ENCODE measurements at places on chromosomes 6 and 20.

DNA sequence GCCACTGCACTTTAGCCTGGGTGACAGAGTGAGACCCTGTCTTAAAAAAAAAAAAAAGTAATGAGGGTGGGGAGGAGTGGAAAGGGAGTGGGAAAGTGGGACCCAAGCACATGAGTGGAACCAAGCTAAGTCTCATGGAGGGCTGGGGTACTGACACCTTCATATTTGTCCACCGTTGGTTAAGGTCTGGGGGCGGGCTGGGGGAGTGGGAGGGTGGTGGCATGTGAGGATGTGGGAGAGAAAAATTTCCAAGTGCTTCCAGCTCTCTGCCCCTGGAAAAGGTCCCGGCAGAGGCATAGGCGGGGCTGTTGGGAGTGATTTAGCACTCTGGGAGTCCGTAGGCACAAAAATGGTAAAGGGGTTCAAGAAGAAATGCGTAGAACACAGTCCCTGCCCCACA is 6.1 kb downstream of the PSORS1C2 start:
- DNase-seq = no peak

DNA sequence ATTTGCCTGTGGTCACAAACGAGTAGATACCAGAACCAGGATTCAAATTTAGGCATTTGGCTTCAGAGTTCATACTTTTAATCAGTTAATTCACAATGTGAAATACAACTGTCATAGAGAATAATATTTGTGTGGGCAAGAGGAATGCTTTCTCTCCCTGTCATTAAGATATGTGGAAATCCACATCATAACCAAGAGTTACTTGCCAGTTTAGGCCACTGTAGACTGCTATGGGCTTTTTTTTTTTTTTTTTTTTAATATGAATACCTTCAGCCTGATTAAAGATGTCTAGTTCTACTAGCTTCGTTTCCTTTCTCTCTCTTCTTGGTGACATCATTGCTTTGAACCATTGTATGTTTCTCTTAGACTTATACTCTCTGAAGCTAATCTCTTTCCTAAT is 244.9 kb downstream of the ZFAND3 start:
- DNase-seq = no peak

- DNase-seq = no peak
These were observed 171.1 kb upstream of the SNX9 start for GRCh38 chr6:157651731-157652490.

DNA sequence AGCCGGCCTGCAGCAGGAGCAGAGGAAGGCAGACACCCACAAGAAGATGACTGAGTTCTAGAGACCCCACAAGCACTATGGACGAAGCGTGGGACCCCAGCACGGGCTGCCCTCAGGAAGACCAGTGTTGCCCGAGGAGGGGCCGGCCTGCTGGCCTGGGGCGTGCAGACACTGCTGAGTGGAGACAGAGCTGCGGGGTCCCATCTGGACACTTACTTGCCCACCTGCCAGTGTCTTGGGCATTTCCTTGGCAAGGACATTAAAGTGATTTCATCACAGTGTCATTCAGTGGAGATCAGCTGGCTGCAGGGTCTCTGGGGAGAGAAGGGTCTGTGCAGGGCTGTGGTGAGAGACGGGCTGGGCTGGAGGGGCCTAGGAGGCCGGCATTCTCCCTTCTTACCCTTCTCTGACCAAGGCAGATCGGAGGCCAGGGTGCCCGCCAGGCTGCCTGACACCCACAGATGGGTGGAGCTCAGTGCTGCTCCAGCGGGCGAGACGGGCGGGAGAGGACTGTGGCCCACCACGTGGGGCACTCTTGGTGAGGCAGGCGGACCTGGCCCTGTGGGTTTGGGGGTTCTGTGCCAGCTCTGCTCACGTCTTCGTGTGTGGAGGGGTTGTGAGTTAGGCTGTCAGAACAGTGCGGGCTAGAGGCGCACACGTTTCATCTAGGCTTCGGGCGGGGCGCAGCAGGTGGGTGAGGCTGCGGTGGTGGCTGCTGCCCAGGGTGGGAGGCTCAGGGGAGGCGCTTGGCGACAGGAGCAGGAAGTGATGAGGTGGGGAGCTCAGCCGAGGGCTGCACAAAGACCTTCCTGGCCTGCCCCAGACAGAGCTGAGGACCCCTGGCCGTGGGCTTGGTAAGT is at the start of gene LIME1:
Gene LIME1 (plus strand): TSS at position 806 of the 860 bp plus-strand sequence. CDS start 886 bp downstream, outside the sequence.
- DNase-seq = no peak

DNA sequence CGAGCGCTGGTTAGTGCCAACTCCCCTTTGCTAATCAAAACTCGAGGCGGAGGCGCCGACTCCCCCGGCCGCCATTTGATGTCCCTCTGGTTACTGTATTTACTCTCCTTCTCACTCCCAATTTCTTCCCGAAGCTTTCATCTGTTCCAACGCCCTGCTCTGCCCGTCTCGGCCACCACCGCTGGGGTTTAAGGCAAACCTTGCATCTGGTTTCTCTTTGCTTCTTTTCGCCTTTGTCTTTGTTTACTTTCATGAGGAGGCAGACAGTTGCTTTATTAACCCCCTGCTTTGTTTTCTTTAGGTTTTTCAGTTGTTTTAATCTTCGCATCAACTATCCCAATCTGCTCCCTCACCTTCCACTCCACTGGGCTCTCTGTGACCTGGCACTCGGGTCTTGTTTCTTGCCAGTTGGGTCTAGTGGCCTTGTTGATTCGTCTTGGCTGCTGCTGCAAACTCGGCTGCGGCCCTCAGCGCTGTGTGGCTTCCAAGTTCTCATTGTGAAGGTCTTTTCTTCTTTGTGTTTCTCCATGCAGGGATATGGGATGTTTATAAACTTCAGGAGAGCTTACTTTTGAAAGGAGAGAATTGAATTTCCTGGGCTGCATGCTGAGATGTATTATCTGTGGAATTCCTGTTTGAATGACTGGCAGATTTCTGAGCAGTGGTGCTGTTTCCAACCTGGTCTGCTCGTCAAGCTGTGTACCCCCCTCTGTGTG is 155.1 kb downstream of the CDC5L start:
- no peak for DNase-seq

DNA sequence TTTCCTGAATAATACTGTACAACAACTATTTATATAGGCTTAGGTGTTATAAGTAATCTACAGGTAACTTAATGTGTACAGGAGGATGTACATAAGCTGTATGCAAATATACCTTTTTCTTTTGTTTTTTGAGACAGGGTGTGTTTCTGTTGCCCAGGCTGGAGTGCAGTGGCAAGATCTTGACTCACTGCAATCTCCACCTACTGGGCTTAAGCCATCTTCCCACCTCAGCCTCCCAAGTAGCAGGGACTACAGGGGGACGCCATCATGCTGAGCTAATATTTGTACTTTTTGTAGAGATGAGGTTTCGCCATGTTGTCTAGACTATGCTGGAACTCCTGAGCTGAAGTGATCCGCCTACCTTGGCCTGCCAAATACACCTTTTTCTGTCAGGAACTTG is 191.7 kb upstream of the ZNF217 start:
- no peak for DNase-seq

DNA sequence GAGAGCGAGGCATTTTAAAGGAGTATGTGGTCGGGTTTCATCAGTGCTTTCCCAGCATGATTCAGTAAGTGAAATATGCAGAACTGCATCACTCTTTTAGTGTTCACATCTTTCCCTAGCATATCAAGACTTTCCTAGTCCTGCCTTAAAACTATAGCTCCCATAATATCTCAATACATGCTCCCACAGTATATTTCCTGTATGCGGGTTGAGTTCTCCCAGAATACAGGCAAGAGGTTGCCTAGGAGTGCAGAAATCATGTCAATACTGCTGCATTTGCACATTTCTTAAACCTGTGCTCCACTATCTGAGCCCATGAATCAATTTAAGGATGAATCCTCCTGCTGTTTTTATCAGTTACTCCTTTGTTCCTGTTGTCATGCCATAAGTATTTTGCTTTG is 386.6 kb upstream of the SLC35B3 start:
- DNase-seq = no peak

DNA sequence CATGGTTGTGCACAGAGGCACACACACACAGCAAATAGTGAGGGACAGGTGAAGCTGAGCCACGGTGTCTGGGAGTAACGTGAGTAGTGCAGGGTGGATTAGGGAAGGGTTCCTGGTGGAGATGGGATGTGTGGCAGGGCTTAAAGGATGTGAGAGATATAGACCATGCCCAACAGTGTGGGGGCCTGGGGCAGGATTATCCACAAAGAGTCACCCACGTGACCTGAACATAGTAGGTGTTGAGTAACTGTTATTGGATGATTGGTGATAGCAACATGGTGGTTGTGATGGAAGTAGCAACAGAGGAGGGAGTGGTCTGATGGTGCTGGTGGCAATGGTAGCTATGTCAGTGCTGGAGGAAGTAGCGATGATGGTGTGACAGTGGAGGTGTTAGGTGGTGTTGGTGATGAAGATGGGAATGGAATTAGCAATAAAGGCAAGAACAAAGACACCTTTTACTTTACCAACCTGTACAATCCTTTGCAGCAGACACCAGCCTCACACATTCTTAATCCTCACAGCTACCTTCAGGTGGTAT is 135.1 kb downstream of the MRPL14 start:
- DNase-seq = no peak
